ENCODE measurements at places on chromosomes 3 and 15. TPM values are rescaled to one million over a fixed set of nuclear protein-coding genes. Genes with fewer than 3 reads are reported as not detected.

DNA sequence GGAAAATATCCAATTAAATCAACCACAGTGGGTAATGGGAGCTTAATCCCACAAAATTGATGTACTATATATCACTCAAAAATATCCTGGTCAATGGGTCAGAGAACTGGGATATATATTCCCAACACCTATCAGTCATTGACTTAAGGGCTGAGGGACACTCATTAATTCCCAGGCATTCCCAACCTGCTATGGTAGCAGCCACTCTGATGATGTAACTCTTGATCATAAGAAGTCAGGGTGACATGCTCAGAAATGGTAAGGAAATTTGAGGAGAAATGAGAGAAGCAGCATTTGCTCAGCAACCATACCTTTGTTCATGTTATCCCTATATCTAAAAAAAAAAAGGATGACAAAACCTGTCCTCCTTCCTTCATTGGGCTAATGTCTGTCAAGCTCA, 3.1 kb upstream of the PLOD2 start:
- no peak for DNase-seq

- no peak for DNase-seq
These were observed 103.0 kb upstream of the DPPA4 start for GRCh38 chr3:109440353-109440752.

DNA sequence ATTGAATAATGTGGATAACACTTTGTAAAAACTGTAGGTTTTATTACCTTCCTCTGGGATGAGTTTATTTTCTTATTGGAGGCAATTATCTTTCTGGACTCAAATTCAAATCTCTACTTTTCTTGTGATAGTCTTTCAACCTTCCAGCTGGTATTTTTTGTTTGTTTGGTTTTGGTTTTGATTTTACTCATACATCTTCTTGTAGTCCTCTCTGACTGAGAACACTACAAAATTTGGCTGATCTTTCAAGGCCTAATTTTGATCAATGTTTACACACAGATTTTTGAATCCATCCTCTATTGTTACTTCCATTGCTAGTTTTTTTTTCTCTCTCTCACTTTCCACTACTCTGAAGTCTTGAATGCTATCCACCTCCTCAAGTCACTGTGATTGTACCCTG, 303.8 kb upstream of the NECTIN3 start:
- DNase-seq = no peak

- DNase-seq = no peak
These were observed 27.7 kb upstream of the KBTBD12 start for GRCh38 chr3:127887321-127887720.

DNA sequence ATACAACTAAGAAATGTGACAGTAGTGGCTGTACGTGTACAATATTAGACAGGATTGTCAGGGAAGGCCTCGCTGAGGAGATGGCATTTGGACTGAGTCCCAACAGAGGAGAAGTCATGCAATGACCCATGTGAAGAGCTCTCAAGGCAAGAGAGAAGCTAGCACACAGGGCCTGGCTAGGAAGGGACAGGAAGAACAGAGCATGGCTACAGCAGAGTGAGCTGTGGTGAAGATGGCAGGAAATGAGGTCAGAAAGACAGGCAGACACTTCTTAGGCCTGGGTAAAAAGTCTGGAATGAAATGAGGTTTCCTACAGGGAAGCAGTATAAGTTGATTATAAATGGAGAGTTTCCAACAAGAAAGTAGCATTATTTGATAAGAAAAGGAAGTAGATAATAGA, 33.2 kb upstream of the LEKR1 start:
- DNase-seq = no peak

- DNase-seq = no peak
These were observed 46.6 kb downstream of the HHLA2 start for GRCh38 chr3:108342837-108343486.

DNA sequence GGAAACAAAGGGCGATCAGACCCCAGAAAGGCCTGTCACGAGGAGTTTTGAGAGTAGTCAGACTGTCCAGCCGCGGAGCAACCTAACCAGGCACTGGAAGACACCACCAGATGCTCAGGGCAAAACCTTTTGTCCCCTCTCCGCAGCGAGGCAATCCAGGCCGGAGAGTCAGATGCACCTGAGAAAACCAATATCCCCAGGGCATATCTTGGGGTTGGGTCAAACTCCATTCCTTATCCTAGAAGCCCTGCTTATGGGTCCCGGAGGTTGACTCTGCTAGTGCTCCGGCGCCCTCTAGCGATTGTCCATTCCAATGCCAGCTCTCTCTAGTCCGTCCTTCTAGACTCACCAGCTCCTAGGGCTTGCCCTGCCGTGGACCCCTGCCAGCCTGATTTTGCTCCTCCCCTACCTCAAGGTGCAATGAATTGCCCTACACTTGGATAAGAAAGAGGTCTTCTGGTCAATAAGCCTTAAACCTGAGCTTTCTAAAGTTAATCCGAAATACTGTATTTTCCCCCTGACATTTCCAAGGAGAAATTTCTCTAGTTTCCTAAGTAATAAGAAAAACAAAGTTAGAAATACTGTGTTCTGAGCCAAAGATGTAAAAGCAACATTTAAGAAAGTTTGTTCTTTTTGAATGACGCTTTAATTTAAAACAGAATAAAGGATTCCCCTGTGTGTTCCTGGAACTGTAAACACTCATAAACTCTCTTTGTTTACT, 5.5 kb downstream of the CPNE4 start:
- DNase-seq = peak; percentile 46

- DNase-seq = no peak
These were observed 28.4 kb downstream of the IGF1R start for GRCh38 chr15:98676586-98677270.

CLDN16 gene
- 44.6 TPM for polyA plus RNA-seq

MRAS gene
- 30.0 TPM for polyA plus RNA-seq

IMPG2 gene
- 0.52 TPM for polyA plus RNA-seq

CHDH gene
- 5.0 TPM for polyA plus RNA-seq

GOLGA6L7 gene
- 0.66 TPM for polyA plus RNA-seq

PARP15 gene
- polyA plus RNA-seq = 1.1 TPM

EXD1 gene
- polyA plus RNA-seq = not detected

GOLGA8T gene
- polyA plus RNA-seq = not detected

All from left renal pelvis (tissue), 4 donors.